ENCODE measurements at places on chromosomes 16 and 17.

GRCh38 chr16:53043986-53044601, 8.6 kb downstream of the CHD9NB start:
- no peak for DNase-seq

DNA sequence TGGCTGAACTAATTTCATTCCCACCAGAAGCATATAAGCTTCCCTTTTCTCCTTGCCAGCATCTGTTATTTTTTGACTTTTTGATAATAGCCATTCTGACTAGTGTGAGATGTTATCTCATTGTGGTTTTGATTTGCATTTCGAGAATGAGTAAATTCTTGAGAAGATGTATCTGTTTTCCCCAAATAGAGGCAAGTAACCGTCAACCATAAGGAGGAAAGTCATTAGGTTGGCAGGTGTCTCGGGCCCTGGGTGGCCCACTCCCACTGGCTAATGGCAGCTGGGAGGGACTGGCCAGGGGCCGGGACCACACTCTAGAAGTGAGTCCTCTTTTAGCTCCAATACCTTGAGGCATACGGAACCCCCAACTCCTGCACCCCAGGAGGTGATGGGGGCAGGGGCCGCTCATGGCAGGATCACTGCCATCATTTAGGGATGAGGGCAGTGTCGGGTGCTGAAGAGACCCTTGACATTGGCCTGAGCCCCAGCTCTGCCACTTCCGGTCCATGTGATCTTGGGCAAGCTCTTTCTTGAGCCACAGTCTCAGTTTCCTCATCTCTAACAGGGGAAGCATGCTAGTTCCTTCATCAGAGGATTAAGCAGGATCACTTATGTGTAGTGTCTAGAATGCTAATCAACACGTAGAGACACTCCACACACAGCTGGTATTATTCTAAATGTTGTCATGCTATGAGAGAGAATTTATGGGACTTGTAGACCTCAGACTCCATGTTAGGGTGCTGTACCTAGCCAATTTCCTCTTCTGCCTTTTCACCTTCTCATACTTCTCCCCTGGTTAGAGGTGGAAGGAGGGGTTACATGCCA, 44.3 kb downstream of the RGS9 start:
- DNase-seq: no peak

GRCh38 chr17:4678448-4679026, 25.4 kb downstream of the PELP1 start:
- DNase-seq: peak; percentile 73

DNA sequence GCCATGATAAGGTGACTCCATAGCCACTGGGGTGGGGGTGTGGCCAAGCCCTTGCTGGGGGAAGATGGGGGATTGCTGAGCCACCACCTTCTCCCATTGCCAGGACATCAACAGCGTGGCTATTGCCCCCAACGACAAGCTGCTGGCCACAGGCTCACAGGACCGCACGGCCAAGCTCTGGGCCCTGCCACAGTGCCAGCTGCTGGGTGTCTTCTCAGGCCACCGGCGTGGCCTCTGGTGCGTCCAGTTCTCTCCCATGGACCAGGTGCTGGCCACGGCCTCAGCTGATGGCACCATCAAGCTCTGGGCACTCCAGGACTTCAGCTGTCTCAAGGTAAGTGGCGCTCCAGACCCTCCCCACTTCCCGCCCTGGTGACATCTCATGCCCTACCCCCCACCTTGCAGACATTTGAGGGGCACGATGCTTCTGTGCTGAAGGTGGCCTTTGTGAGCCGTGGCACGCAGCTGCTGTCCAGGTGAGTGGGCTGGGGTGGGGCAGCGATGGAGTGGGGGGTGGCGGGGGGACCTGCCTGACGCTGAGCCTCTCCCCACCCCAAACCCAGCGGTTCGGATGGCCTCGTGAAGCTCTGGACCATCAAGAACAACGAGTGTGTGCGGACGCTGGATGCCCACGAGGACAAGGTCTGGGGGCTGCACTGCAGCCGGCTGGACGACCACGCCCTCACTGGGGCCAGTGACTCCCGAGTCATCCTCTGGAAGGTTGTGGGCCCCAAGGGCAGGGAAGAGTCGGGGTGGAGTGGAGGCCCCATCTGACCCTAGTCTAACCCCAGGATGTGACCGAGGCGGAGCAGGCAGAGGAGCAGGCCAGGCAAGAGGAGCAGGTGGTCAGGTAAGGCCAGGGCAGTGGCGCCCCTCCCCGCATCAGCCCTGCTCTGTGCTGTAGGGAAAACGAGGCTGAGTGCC, 4.1 kb downstream of the NOXO1 start:
- DNase-seq: no peak

DNA sequence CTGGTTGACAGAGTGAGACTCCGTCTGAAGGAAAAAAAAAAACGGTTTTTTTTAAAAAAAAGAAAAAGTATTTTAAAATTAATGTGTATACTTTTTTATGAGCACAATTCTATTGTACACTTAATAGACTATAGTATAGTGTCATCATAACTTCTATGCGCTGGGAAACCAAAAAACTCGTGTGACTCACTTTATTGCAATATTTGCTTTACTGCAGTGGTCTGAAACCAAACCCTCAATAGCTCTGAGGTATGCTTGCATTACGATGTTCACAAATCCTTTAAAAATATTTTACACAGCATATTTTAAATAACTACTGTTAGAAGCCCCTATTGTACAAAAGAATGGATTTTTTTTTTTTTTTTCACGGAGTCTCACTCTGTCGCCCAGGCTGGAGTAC, 12.4 kb upstream of the MAP2K6 start:
- no peak for DNase-seq

DNA sequence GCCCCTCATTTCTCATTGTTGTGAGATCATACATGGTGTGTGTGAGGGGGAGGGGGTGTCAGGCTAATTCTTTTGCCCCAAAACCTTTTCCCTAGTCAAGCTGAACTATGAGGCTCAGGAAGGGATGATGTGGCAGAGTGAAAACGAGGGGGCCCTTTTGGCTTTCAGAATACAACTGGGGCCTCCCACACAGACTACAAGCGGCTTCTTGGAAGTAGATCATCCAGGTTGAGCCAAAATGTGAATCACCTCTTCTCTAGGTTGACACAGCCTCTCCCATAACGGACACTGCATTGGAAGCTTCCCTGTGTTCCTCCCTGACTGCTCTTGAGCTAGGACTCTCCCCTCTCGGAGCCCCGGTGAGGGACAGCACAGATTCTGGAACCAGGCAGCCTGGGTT, 2.3 kb upstream of the ALKBH5 start:
- no peak for DNase-seq

DNA sequence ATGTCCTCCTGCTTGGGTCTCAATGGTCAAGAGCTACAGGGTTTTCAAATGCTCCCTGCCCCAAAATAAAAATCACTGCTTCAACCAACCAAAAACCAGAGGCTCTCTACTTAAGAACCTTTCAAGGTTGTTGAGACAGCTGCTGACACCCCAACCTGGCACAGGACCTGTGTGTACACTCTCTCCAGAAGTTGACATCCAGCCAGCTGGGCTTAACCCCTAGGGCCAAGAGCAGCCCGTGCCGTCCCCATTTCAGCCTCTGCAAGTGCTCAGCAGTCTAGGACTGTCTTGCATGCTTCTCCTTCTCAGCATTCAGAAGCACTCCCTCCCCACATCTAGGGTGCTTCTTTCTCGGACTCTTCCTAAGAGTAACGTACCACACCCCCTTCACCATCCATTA, 59.0 kb upstream of the TRAP1 start:
- DNase-seq: no peak

DNA sequence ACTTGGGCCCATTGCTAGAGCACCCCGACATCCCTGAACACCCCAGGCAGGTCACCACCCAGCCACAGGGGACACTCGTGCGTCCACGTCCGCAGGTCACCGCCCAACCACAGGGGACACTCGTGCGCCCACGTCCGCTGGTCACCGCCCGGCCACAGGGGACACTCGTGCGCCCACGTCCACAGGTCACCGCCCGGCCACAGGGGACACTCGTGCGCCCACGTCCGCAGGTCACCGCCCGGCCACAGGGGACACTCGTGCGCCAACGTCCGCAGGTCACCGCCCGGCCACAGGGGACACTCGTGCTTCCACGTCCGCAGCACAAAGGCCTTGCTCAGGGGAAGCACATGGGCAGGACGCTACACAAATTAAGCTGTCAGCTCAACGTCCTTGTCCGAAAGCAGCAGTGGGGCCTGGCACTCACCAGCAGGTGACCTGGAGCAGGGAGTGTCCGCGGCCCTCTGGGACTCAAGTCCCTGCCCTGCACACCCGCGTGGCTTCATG, 17.7 kb downstream of the GALNS start:
- no peak for DNase-seq

- DNase-seq: no peak
Measured at GRCh38 chr16:23342083-23342640, 40.1 kb downstream of the SCNN1B start.
